ENCODE measurements at places on chromosomes 3 and 15. TPM values are rescaled to one million over a fixed set of nuclear protein-coding genes. Genes with fewer than 3 reads are reported as not detected.

- DNase-seq = no peak
Measured at GRCh38 chr3:79874646-79875045, 106.8 kb upstream of the ROBO1 start.

GRCh38 chr3:149299938-149300801 lies 33.3 kb downstream of the TM4SF18 start:
- DNase-seq = no peak

DNA sequence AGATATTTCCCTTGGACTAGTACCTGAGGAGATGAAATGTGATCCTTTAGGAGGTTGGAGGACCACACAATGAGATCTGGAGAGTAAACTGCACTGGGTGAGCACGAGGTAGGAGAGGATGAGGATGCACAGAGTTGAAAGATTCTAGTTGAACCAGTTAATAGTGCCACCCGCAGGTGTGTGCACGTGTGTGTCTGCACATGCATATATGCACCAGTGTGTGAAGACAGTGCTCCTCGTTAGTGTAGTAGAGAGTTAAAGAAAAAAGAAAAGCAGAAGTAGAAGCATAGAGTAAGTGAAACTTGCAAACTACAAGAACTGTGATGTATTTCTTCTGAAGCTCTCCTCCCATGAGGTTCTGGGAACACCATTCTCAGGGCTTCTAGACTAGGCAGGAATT lies 8.4 kb downstream of the MED12L start:
- no peak for DNase-seq

- no peak for DNase-seq
Measured at GRCh38 chr3:59573911-59574310, 524.1 kb upstream of the CFAP20DC start.

GRCh38 chr3:194225418-194225812 lies 89.5 kb downstream of the HES1 start:
- no peak for DNase-seq

- no peak for DNase-seq
Measured at GRCh38 chr3:60431599-60431958, 819.7 kb downstream of the FHIT start.

- no peak for DNase-seq
Measured at GRCh38 chr15:74907163-74907870, 666 bp upstream of the FAM219B start.

DNA sequence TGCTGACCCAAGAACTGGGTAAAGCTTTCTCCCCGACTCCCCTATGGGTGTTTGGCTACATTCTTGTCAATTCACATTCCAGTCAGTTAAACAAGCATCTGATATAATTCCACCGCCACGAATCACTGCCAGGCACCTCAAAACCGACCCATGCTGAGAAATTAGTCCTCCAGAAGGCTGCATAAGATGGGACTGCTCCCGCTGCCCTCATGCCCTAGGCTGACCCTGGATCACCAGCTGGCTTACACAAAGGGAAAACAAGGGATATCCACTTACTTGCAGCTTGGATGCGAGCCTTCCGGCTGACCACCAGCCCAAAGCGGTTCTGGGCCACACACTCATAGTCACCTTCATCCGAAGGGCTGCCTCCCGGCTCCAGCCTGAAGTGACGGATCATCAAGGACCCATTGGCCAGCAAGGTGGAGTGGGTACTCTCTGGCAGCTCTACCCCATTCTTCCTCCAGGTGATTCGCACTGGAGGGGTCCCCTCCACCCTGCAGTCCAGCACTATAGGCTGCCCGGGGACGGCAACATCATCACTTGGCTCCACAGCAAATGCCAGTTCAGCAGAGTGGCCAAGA lies 2.9 kb downstream of the IGDCC3 start:
- DNase-seq = no peak

GRCh38 chr15:34206011-34206410 lies 3.9 kb downstream of the KATNBL1 start:
- DNase-seq = no peak

- no peak for DNase-seq
Measured at GRCh38 chr3:23072693-23073092, 130.4 kb upstream of the UBE2E2 start.

- peak; percentile 74 for DNase-seq
Measured at GRCh38 chr3:52245322-52246263, at the start of gene PPM1M. Gene PPM1M, plus strand, starts transcription at chr3:52245759. Its CDS starts 66 bp downstream, at chr3:52245825.

DNA sequence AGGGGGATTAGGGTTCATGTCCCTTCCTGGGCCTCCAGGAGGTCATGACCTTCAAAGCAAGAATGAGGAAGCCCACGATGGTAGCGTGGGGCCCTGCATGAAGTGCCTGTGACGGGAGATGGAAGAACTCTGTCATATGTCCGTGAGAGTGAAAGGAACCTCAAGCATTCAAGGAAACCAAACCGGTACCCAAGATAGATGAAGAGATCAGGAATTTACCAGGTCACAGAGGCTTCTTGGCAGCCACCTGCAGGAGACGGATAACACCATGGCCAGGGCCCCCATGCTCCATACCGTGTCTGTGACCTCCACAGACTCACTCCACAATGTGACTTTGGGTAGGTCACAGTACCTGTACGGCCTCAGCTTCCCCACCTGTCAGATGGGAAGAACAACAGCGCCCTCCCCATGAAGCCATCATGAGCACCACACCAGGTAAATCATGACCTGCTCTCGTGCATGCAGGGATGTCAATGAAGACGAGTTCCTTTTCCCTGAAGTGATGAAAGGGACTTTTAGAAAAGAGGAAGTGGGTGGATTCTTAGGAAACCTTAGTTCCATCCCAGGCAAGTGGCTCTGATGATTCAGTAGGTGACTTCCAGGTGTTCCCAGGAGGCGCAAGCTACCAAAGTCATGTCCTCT lies 23.3 kb upstream of the CYP11A1 start:
- DNase-seq = no peak

DNA sequence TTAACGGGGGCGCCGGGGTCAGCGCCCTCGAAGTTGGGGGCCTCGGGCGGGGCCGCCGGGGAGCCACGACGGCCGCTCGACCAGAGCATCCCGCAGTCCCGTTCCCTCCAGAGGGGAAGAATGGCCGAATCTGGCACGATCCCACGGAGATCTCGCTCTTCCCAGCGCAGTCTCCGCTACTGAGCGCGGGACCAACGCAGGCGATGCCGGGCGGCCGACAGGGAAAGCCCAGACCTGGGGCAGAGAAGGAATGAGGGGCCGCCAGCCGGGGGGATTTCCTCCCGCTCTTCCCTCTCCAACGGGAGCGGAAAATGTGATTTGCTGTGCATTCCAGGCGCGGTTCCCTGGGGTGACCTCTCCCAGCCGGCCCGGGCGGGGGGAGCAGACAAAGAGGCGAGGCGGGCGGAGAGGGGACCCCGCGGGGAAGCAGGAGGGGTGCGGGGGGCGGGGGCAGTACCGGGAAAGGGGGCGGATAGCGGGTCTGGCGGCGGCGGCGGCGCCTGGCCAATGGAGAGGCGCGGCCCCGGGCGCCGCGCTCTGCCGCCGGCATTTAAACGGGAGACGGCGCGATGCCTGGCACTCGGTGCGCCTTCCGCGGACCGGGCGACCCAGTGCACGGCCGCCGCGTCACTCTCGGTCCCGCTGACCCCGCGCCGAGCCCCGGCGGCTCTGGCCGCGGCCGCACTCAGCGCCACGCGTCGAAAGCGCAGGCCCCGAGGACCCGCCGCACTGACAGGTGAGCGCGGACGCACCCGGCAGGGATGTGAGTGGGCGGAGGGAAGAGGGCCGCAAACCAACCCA lies at the start of gene GREM1:
TSS of gene GREM1 (plus strand) at position 579 of the 801 bp plus-strand sequence. CDS start 12,687 bp downstream, outside the sequence.
- DNase-seq = peak; percentile 78

DNA sequence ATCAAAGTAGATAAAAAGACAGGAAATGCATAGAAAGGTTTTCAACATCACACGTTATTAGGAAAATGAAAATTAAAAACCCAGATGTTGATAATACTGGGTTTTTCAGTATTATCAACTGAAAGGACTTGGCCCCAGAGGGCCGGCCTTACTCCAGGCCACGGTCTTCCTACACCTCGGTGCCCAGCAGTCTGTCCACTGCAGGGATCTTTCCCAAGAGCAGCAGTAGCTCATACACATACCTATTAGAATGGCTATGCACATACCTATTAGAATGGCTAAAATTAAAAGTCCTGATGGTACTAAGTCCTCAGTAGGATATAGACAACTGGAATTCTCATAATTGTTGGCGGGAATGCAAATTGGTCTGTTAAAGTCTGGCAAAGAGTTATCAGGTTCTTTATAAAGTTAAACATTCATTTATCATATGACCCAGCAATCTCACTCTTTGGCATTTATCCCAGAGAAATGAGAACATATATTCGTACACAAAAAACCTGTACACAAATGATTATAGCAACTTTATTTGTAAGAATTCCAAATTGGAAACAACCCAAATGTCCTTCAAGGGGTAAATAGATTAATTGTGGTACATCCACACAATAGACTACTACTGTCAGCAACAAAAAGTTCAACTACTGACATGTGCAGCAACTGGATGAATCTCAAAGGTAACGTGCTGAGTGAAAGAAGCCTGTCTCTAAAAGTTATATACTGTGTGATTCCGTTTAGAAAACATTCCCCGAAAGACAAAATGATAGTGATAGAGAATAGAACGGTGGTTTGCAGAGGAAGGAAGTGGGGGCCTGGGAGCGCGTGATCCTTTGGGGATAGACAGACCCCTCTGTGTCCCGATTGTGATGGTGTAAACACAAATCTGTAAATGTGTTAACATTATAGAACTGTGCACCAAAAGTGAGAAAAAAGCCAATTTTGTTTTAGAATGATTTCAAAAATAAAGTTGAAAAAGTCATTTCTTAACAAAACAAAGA lies 62.3 kb downstream of the MCTP2 start:
- no peak for DNase-seq

- no peak for DNase-seq
Measured at GRCh38 chr3:196962108-196962929, 6.3 kb downstream of the PIGZ start.

DNA sequence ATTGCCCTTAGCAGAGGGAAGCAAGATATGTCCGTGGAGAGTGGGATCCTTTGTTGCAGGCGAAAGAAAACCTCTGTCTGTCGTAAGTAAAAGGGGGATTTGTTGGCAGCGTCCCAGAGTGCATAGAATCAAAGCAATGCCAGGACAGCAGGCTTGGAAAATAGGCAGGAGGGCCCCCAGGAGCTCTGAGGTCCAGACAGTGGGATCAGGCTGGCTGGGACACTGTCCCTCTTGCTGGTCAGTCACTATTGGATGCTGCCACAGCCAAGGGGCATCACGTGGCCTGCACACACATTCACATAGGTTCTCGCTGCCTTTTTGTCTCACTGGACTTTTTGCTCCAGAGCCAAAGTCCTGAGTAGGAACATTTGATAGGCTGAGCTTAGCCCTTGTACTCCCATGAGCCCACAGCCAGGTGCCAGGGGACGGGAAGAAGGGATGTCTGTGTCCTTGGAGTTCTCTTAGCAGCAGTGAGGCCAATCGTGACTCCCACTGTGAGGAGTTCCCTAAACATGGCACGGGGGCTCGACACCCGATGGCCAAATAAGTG lies 10.7 kb downstream of the MUC20 start:
- no peak for DNase-seq

- no peak for DNase-seq
Measured at GRCh38 chr3:27391796-27392195, 22.6 kb upstream of the NEK10 start.

DNA sequence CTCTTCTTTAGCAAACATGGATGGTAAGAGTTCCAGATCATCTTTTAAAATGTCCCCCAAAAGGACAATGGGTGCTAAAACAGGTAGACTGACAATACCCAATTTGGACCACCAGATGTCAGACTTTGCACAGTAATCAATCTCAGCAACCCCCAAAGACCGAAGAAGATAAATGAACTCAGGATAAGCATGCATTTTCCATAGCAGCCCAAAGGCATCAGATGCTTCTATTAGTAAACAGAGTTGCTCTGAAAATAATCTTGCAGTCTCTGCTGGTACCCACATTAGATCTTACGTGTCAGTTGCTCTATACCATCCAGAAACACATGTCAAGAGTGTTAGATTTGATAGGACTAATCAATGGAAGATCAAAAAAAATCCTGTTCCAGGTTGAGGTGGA lies 20.6 kb downstream of the MYH15 start:
- DNase-seq = no peak

GRCh38 chr3:25899352-25900101 lies 109.6 kb downstream of the OXSM start:
- no peak for DNase-seq

GOLGA6D gene
- 0.19 TPM for total RNA-seq

GUCA1C gene
- total RNA-seq = not detected

WDR49 gene
- 0.48 TPM for total RNA-seq

LEKR1 gene
- 4.2 TPM for total RNA-seq

LSAMP gene
- 64.9 TPM for total RNA-seq

FSIP1 gene
- 2.9 TPM for total RNA-seq

CTXN2 gene
- total RNA-seq = not detected

GP9 gene
- not detected for total RNA-seq

SLC30A4 gene
- total RNA-seq = 12.5 TPM

MYEF2 gene
- total RNA-seq = 35.6 TPM

SERINC4 gene
- 0.14 TPM for total RNA-seq
